ENCODE measurements at places on chromosomes 3 and 15.

GRCh38 chr3:140540262-140540661 is 137.6 kb upstream of the TRIM42 start:
- no peak for DNase-seq

DNA sequence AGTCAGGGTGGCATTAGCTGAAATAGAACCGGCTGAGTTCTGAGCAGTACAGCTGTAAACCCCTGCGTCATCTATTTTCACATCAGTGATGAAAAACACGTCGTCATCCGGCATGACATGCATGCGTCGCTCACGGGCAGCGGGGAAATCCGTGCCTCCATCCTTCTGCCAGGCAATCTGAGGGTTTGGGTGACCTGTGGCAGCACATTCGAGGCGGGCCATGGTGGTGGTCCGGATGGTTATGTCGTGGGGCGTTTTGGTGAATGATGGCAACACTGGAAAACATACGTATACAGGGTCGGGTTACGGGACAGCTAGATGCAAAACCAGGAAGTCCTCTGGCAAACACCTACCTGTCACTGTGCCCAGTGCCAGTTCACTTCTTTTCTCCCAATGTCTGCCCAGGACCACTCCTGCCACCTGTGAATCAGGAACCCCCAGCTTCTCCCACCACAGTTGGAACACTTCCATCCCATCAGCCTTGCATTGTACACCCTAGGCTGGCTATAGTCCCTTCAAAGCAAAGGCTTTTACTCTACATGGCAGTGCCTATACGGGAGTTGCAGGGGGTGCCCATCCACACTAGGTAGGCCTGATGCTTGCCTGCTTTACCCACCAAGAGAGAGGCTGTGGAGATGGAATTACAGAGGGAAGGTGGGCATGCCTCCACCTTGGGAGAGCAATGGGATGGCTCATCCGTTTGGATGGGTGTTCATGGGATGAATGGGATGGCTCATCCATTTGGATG is 116.7 kb downstream of the LRIG1 start:
- DNase-seq, result no peak

- no peak for DNase-seq
Measured at GRCh38 chr3:27880969-27881892, 159.1 kb upstream of the EOMES start.

DNA sequence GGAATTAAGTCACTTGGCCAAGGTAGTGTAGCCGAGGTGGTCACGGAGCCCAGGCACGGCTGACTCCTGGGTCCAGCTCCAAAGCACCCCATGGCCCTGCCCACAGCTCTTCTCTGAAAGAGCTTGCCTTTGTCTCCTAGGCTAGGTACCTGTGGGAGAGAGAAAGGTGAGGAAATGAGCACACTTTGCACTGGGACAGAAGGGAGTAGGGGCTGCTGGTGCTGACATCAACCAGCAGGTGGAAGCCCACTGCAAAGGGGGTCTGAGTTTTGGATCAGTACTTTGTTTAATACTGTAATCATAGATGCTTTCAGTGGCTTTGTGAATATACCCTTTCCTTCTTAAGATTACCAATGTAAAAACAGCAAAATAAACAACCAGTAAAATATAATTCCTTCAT is 128.3 kb upstream of the EIF1B start:
- DNase-seq, result no peak

DNA sequence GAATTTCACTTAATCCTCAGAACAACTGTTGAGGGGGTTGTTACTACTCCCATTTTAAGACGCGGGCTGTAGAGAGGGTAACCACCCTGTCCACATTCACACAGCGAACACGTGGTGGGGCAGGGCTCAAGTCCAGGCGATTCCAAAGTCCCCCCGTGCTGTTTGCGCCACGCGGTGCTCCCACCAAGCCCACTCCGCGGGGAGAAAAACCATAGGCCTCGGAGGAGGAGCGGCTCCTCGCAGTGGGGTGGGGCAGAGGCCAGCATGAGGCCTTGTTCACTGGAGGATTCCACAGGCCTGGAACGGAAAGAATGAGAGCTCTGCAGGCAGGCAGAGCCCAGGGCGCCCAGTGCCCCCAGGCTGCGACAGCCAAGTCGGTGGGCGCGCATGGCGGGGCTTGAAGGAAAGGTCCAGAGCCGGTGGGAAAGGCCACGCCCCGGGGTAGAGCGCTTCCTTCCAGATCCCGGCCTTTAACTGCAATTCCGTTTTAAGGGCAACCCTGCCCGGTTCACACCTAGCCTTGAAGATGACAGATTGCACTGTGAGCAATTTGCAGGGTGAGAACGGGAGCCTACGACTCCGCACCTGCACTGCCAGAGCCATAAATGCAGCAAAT is 161.8 kb upstream of the TBL1XR1 start:
- DNase-seq, result no peak

- DNase-seq, result no peak
Measured at GRCh38 chr3:4986175-4986781, 7.0 kb downstream of the BHLHE40 start.

DNA sequence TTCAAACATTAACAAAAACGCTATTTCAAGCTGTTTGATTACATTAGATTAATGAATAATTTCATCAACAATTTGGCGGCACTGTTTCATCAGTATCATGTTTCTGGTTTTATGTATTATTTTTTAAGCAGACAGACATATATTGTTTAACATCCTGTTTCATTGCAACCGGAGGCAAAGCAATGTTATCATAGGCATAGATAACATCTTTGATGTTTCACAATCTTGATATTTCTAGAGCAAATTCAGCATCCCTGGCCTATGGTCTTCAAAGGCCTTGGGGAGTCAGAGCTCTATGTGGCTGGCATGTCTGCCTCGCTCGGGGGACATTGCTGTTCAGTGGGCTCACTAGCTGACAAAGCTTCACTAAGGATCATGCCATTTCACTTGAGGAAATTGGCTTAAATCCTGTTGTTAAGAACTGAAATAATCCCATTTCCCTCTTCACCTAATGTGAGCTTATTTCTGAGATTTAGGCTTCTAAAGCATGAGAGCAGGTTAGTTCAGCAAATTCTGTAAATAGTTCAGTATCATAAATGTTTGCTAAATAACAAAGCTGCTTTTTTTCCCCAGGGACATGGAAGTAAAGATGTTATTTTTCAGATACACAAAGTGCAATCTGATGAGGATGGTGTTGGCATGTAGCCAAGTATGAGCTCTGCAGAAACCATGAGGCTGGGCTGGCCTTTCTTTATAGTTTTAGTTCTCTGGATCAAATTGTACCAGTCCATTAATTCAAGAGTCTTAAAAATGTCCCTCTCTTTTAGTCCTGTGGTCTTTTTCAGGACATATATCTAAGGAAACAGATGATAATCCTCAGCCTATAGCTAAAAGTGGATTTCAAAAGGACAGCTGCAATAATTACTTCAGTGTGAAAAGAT is 941.4 kb downstream of the PLOD2 start:
- no peak for DNase-seq

- no peak for DNase-seq
Measured at GRCh38 chr3:43043071-43043766, 62.7 kb downstream of the POMGNT2 start.

DNA sequence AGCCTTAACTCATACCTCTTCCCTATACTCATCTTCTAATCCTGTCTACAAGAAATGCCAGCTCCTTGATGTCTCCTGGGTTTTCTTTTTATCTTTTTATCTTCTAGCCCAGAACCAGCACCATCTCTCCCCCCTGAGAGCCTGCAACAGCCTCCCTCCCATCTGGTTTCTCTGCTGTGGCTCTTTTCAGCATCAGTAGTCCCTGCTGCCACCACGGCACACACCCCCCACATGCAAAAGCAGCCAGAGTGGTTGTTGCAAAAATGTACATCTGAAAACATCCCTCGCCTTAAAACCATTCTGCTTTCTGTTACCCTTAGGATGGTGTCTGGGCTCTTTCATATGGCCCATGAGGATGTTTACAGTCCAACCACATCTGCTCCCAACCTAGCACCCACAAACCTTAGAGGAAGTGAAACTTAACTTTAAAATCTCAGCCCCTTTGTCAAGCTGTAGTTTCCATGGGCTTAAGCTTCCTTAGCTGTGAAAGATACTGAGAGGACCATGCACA is 775 bp downstream of the TTC21A start:
- DNase-seq, result no peak

GRCh38 chr3:139608924-139609323 is 68.8 kb downstream of the NMNAT3 start:
- DNase-seq, result no peak

DNA sequence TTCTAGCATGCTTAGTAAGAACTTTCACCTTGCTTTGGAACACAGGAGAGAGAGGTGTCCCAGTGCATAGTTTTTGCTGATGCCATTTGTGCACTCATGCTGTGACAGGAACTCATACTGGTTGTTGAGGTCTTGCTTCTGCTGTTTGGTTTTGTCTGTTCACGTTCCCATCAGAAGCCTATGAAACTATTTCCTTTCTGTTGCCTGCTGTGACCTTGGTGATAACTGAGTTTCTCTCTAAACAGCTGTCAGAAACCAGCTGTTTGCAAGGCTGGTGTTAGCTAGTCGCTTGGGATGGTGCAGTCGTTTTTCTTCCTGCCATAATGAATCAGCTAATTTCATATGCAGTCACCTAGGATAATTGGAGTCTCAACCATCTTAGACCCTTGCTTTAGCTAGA is 724.1 kb downstream of the GRM7 start:
- no peak for DNase-seq

DNA sequence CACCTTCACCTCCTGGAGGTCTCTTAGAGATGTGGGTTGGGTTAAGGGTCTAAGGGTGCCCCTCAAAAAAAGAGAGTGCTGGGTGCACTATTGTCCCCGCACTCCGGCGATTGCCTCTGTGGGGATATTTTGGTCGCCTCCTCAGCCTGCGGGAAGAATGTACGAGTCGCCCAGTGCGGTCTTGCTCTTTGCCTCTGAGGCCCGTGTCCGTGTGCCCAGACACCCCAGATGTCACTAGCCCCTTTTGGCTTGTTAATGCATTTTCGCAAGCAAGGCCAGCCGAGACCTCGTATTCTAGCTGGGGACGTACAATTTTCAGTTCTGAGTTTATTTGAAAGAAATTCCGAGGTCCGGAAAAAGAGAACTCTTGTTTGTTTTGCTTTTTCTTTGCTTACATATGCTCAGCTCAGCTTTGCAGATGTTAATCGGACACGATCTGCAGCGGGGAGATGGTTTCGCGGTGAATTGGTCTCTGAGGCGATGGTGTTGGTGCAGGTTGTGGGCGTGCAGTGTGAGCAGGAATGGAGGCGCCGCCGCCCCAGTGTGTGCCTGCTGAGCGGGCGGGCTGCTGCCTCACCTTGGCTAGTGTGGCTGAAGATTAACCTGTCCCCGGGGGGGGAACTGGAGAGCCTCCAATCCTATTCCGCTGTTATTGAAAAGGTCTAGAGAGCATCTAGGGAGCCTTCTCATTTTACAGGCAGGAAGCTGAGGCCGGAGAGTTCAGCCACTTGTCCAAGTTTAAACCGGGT is 1.4 kb downstream of the ST6GAL1 start:
- no peak for DNase-seq

DNA sequence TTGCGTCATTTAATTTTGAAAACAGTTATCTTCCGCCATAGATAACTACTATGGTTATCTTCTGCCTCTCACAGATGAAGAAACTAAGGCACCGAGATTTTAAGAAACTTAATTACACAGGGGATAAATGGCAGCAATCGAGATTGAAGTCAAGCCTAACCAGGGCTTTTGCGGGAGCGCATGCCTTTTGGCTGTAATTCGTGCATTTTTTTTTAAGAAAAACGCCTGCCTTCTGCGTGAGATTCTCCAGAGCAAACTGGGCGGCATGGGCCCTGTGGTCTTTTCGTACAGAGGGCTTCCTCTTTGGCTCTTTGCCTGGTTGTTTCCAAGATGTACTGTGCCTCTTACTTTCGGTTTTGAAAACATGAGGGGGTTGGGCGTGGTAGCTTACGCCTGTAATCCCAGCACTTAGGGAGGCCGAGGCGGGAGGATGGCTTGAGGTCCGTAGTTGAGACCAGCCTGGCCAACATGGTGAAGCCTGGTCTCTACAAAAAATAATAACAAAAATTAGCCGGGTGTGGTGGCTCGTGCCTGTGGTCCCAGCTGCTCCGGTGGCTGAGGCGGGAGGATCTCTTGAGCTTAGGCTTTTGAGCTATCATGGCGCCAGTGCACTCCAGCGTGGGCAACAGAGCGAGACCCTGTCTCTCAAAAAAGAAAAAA is 1.2 kb downstream of the B2M start:
- DNase-seq, result no peak

DNA sequence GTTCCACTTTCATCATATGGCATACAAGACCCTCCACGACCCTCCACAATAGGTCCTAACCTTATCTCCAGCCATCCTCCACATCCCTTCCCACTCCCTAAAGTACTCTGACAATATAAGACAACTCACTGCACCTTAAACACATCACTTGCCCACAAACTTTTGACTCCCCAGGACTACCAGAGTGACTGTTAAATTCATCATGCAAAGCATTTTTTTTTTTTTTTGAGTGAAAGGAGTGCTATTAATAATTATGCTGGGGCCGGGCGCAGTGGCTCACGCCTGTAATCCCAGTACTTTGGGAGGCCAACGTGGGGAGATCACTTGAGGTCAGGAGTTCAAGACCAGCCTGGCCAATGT is 55.8 kb downstream of the OSBPL10 start:
- DNase-seq, result no peak

- DNase-seq, result no peak
Measured at GRCh38 chr3:32076566-32076965, 29.9 kb upstream of the GPD1L start.

DNA sequence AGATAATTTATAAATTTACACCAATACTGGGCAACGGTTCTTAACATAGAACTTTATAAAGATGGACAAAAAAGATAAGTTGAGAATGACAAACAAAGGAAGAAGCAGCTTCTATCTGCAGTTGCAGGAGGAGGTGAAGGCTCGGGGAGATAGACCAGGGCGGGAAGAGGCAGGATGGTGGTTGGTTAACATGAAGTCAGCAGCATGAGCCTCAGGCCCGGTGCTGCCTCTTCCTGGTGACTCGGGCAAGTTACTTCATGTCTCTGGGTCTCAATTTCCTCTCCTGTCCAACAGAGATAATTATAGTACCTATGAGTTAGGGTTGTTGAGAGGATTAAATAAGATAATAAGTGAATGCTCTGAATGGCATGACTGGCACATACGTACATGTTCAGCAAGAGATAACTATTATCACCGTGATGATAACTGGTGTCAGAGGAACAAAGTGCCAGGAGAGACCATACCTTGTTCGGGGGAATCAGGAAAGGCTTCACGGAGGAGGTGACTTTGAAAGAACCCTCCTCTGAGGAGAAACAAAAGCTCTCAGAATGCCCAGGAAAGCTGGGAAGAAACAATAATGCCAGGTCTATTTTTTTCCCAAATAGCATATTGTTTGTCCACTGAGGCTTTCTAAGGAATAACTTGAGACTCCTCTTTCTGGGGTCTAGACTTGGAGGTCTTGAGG is 4.4 kb downstream of the PAK6 start:
- no peak for DNase-seq

GRCh38 chr3:22284559-22284958 is 533.5 kb upstream of the ZNF385D start:
- no peak for DNase-seq

GRCh38 chr3:128153156-128154041 is at the start of gene EEFSEC:
EEFSEC (plus strand) TSS chr3:128153481; CDS start chr3:128153508, 27 bp downstream.
- DNase-seq, result peak; percentile 41

- no peak for DNase-seq
Measured at GRCh38 chr15:67463488-67463887, 57.4 kb upstream of the C15orf61 start.

- DNase-seq, result no peak
Measured at GRCh38 chr15:22240403-22240802, 160.1 kb downstream of the OR4M2 start.

- no peak for DNase-seq
Measured at GRCh38 chr15:69380100-69380725, 33.9 kb upstream of the KIF23 start.

Data from LNCaP clone FGC (cell line).